ENCODE measurements at places on chromosomes 7 and 10.
A peak's percentile ranks its signal among the peaks of the same experiment; 100 is the strongest.

DNA sequence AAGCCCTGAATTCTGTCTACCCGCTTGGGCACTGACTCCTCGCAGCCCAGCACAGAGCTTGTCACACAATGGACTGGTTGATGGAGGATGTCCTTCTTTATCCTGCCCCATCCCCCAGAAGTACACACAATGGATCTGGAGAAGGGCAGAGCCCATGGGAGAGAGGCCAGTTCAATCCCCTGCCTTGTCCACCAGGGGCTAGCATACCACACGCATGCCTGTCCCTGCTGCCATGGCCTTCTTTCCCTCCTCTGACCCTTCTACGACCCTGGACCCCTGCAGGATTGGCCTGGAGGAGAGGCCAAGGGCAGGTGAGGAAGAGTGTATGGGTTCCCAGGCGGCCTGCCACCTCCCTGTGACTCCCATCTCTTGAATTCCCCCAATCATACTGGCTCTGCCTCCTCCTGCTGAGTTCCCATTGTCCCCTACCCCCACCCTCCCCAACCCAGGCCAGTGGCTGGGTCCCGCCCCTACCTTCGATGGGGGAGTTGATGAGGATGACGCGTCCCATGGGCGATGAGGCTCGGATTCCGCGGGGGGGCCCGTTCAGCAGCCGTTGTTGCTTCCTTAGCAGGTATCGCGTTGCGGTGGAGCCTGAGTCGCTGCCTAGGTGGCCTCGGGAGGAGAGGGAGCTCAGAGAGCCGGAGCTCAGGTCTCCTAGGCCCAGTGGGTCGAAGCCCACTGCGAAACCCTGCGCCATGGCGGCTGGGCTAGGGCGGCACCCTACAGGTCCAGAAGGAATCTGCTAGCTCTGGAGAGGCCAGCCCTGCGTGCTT lies 1.2 kb downstream of the PDZD7 start:
- no peak for DNase-seq

GRCh38 chr10:11210211-11210922 lies 192.7 kb downstream of the CELF2 start:
- no peak for DNase-seq

DNA sequence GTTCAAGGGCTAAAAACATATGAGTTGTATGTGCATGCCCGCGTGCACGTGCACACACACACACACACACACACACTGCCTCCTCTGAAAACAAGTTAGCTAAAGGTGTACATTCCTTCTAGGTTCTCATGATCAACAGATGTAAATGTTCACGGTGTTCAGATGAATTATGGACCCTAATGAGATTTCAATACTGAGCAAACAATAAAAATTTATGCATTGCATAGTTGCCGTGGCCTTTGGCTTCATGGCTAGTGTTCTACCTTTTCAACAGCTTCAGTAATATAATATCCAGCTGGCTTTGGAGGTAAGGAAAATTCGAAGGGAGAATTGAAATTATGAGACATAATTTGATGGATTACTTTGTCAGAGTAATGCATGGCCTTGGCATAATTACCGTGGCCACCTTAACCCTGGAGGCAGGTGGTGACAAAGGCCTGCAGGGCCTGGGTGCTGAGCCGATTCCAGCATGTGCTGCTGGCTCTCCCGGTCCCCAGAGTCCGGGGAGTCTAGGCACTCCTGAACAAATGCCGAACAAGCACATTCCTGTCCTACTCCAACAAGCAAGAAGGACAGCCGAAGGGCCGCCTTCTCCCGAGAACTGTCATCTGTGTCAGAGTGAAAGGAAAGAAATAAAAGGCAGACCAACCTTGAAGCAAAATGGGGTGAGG lies 166.6 kb upstream of the TCF7L2 start:
- DNase-seq: no peak

DNA sequence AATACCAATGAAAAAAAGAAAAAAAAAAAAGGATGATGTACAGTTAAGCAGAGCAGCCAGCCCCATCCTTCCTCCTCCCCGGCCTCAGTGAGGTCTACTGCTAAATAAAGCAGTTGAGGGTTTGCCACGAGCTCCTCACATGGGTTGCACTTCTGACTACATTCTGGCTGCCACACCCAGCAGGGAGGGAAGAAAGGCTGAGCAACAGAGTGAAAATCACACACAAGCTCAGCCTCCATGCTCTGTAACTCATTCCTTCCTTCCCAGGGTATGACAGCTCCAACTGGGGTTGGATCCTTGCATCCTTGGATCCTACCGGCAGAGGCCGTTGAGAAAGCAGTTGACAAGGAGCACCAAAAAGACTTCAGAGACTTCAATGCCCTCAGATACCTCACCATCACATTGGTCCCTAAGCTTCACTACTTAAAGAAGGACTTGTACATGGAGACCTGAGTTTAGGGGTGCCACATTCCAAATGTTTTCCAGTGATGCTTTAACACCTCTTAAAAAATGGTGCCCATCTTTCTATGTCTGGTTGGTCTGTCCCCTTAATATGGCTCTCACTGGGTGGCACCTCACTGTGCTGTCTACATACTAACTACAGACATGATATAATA lies 52.9 kb upstream of the PIK3CG start:
- no peak for DNase-seq

GRCh38 chr7:31318313-31318712 lies 22.2 kb downstream of the NEUROD6 start:
- no peak for DNase-seq

DNA sequence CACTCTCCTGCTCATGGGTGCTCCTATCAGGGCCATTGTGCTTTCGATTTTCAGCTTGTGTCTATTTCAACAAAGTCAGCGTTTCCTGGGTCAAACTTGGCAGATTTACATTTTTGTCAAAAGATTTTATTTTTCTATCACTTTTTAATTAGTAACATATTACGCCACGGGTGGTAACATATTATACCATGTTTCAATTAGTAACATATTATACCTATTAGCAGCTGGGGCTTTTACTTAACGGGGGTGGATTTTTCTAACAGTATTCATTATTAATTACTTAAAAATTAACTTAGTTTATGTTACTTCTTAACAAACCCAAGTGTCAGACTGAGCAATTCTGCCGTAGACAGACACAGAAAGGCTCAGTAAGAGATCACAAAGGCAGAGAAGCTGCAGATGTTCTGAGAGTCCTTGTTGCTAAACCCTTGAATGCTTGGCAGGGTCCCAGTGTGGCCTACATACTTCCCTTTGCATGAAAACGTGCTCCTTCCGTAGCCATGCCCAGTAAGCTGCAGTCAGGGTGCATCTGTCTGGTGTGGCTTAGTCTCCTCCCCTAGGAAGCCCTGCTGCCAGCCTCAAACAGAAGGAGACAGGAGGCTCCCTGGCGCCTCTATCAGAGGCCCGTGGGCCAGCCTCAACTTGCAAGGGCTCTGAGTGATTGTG lies 263.1 kb upstream of the CXCL12 start:
- no peak for DNase-seq

DNA sequence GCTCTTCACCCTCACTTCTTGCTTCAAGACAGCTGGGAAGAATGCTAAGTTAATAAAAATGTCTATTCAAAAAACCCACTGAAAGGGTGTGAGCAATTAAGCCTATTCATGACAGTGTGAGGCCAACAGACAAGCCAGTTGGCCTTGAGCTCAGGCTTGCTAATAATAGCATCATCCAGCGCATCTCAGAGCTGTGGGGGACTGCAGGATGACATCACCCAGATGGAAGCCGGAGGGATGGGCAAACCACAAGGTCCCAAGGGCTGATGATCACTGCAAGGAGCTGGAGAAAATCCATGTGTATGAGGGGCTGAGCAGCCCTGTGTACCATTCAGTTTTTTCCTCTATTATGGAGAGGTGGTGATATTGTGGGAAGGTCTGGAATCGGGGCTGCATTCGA lies 770.4 kb downstream of the TNS3 start:
- DNase-seq: no peak

DNA sequence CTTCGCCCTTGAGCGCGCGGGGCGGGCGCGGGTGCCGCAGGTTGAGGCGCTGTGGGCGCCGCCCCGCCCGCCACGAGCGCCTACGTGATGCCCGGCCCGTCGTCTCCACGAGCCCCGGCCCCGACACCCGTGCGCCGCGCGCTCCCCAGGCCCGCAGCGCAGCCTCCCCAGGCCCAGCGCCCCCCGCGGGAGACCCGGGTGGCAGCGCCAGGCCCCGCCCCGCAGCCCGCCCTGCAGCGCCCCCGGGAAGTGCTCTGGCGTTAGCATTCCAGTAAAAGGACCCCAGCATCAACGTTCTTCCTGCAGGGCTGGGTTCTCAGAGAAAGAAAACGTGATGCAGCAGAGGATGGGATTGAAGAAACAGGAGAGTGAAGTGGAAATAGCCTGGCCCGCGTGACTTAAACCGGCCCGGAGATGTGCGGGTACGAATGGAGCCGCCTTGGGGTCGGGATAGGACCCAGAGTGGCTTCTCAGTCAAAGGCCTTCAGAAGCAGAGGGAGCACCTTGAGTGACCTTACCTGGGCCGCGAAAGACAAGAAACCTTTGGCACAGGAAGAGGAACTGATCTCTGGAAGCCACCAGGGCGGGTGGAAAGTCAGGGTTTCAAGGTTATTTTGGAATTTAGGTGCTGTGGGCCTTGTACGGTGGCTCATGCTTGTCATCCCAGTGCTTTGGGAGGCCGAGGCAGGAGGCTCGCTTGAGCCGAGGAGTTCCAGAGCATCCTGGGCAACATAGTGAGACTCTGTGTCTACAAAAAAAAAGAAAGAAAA lies 1.8 kb downstream of the PFKP start:
- DNase-seq: peak; percentile 73

DNA sequence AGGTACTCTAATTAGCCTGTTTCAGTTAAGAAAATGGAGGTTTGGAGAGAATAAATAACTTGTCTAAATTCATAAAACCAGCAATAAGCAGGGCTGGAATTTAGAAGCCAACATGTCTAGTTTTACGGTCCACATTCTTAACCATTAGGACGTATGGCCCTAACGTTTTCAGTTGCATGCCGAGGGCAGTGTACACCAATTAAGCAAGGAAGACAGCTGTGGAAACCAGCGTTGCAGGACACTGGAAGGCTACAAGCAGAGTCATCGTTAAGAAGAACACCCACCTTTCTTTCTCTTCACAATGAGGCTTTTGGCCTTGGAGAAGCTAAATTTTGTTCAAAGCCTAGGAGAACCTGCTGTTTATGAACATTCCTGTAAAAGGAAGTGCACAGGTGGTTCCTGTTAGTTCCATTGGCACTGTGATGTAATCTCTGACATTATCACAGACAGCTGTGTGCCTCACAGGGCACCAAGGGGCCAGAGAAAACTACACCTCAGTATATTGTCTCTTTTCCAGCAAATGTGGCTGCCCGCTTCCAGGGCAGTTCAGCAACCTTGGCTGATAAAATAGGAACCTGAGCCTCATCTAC lies 21.0 kb downstream of the MPP7 start:
- no peak for DNase-seq
